ENCODE measurements at places on chromosomes 2 and 18. TPM values are rescaled to one million over a fixed set of nuclear protein-coding genes. Genes with fewer than 3 reads are reported as not detected.
A peak's percentile ranks its signal among the peaks of the same experiment; 100 is the strongest.

GRCh38 chr2:15173501-15173900 is 387.6 kb downstream of the NBAS start:
- no peak for ATAC-seq

DNA sequence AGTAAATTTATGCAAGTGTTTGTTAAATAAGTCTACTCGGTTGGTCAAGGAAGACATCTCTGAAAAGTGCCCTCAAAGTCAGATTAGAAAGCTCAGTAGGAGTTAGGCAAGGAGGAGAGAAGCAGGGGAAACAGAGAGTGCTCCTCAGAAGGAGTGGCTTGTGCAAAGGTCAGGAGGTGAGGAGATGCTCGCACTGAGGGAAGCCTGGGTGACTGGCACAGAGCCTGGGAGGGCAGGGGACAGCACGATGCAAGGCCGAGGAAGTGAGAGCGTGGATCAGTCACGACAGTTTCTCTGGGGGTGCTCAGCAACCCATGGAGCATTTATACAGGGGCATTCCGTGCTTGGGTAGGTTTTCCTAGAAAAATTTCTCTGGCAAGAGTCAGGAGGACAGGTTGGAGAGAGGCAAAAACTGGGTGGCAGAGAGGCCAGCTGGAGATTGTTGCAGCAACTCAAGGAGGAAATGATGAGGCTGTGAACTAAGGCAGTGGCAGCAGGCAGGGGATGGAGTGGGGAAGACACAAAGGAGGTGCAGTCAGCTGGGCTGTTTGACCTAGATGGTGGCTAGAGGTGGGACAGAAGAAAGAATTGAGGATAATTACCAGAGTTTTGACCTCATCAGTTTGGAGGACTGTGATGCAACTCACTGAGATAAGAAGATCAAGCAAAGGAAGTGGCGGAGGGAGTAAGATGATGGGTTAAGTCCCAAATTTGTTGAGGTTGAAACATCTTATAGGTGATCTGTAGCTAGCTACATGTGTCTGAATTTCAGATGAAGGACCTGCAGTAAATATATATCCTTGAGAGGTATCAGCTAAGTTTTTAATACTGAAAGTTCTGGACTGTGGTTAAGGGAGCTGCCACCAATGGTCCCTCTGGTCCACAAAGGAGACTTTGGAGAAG is 52.4 kb downstream of the BCL2 start:
- no peak for ATAC-seq

DNA sequence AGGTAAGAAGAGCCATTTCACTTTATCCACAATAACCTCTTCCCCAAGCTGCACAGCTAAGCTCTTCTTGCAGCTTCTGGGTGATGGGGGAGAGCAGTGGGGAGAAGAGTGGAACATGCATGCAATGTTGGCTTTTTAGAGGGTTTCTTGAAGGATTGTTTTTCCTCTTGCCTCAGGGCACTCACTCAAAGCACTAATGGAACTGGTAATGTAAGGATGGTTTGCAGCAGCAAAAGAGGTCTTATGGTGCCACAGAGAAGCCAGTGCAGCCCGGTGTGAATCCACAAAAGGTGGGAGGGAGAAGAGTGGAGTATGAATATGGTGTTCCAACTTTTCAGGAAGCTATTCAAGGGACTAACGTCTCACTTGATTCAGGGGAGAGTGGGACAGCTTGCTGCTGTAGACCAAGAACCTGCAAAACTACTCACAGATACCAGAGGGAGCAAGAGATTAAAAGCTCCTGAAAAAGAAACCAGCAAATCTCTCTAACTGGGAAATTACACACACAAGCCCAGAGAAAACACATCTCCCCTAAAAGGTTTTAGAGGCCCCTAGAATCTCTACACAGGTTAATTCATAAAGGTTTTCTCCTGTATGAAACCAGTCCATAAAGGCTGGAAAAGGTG is 116.4 kb downstream of the CHN1 start:
- no peak for ATAC-seq

- ATAC-seq, result no peak
Observed at GRCh38 chr2:215680605-215681598, 245.0 kb upstream of the FN1 start.

DNA sequence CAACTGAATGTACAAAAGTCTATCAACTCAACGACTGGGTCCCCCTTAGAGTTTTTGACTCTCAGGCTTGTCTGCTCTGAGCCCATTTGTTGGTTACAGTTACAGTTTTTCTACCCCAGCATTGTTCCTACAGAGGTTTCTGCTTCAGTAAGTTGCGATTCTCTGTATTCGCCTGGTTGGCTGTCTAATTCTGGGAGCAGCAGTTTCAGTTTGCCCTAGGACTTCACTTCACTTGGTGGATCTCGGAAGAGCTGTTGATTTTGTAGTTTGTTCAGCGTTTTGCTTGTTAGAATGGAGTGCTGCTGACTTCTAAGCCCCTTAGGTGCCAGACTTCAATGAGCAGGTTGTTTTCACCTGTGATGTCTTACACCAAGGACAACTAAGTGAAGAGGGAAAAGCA is 296.5 kb upstream of the EPAS1 start:
- no peak for ATAC-seq

GRCh38 chr2:124333784-124334183 is 308.7 kb downstream of the CNTNAP5 start:
- ATAC-seq, result no peak

- ATAC-seq, result no peak
Observed at GRCh38 chr2:12352889-12353288, 363.8 kb upstream of the TRIB2 start.

DNA sequence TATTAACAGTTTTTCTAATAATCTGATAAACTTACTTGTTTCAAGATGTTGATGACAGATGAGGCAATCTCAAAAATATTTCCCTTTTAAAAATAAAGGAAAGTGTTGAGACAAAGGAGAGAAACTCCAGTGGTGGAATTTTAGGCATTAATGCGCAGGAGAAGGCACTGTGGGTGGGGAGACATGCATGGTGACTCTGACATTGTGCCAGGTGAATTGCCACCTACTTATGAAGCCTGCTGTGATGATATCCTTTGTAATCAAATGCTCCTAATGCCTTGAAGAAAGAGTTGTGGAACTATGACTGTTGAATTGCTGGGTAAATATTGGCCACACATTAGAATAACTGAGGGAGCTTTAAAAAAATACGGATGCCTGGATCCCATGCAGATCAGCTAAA is 101.4 kb downstream of the PLA2R1 start:
- peak; percentile 60 for ATAC-seq

GRCh38 chr18:52715991-52716390 is 376.0 kb downstream of the DCC start:
- ATAC-seq, result no peak

DNA sequence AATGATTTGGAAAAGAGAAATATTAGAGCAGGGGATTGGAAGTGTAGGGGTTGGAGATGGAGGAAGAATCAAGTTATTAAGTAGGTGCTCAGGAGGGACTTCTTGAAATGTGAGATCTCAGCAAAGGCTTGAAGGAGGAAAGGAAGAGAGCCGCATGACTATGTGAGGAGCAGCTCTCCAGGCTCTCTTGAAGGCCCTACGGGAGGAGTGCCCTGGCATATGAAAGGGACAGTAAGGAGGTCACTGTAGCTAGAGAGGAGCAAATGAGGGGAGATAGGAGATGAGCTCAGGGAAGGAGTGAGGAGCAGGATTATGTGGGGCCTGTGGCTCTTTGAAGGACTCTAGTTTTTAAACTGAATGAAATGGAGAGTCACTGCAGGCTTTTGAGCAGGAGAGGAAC is 181.1 kb upstream of the NABP1 start:
- no peak for ATAC-seq

DNA sequence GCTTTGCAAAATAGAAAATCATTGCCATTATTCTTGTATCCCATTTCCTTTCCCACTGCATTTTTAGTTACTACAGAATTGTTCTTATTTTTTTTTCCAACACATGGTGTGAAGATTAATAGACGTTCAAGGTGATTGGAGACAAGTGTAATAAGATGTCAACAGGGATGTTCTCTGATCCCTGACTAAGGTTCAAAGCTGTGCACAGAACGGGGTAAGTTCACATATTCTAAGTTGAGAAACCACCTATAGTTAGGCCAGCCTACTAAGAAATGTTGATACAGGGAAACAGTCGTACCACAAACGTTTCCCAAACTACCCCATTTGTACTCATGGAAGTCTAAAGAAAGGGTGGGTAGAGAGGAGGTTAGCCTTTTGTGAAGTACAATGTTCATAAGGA is 6.4 kb upstream of the TMEM17 start:
- no peak for ATAC-seq

DNA sequence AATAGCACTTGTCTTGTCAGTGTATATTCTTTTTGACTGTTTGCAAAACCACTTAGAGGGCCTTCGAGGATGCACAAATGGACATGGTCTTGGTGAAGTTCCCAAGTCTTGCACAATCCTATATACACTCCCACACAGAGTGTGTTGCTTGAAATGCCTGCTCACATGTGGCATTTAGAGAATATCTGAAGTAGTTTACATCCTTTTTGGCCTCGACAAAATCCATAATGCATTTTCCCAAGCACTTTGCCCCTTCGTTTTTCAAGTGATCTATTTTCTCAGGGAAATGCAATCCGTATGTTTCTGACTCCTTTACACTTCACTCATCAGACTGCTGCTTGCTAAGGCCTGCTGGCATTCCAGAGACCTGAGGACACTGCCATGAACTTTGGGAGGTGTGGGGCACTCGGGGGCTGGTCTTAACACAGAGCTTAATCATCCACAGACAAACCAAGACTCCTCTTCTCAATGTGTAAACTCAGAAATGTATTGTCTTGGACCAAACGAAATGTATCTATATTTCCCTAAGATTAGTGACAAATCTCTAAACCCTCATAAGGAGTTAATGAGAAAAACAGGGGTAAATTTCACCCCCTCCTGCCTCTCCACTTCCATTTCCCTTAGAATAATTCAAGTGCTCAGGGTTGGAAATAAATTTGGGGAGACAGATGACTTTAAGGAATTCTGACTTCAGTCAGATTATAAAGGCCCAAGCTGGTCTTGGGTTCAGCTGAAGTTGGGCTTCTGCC is 219.3 kb upstream of the APCDD1 start:
- no peak for ATAC-seq

DNA sequence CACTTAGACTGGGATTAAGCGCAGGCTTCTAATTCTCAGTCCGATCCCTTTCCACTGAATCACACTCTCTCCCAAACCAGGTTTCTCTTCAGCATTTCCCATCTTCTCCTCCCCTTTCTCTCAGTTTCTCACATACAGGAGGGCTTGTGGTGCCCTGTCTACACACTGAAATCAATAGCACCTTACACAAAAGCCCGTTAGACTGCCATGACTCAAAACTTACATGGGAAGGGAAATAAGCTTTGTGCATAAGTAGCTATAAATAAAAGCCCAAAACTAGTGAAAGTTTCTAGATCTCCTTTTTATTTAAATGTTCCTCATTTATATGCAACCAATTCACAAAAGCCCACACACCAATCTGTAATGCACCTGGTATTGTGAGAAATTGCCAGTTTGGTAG is 318.4 kb downstream of the TXNL1 start:
- no peak for ATAC-seq

- ATAC-seq, result no peak
Observed at GRCh38 chr2:174086708-174087107, 121.5 kb upstream of the SP3 start.

The SERPINB11 gene
- total RNA-seq, result 7.1 TPM

The TMEM87B gene
- 18.7 TPM for total RNA-seq

The UGT1A6 gene
- total RNA-seq, result 11.2 TPM

The GKN1 gene
- total RNA-seq, result not detected

The KIF1A gene
- total RNA-seq, result 0.12 TPM

The THUMPD2 gene
- total RNA-seq, result 7.4 TPM

Data from esophagus mucosa (tissue), 1 donor.